Cortex of kidney (tissue), 1 donor: ENCODE measurements at places on chromosomes 2 and 18.

GRCh38 chr2:185608799-185609198 lies 129.8 kb upstream of the FSIP2 start:
- DNase-seq = no peak

GRCh38 chr2:8403876-8404275 lies 278.0 kb upstream of the ID2 start:
- no peak for DNase-seq

DNA sequence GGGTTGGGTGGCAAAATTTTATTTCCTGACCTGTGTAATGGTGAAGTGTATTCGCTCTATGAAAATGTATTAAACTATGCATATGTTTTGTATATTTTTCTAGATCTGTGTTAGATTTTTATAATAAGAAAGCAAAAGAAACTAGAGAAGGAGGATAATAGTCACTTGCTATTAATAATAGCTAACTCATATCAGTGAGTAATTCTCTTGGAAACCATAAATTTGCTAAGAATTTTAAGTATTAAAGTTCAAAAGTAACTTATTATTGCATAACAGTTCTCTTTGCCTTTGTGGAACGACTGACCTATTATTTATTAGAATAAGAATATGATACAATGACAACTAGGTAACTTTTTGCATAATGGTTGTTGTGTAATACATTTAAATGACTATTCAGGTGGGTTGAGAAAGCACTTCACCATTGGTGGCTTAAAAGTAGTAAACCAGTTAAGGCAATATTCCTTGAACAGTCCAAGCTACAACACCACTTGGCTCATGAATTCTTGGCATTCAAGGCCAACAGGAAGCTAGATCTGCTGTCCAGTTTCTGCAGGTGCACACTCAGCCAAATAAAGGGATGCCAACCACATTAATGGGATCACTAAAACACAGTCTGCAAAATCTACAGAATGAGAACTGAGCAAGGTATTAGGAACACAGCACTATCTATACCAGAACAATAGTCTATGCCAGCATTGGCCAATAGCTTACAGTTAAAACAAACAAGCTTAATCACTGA lies 921.3 kb downstream of the CPS1 start:
- DNase-seq = no peak

GRCh38 chr18:44536046-44536445 lies 144.6 kb upstream of the SETBP1 start:
- no peak for DNase-seq
